Osteocyte (in vitro differentiated cells): ENCODE measurements at places on chromosomes 6 and 20. TPM values are rescaled to one million over a fixed set of nuclear protein-coding genes. Genes with fewer than 3 reads are reported as not detected.

DNA sequence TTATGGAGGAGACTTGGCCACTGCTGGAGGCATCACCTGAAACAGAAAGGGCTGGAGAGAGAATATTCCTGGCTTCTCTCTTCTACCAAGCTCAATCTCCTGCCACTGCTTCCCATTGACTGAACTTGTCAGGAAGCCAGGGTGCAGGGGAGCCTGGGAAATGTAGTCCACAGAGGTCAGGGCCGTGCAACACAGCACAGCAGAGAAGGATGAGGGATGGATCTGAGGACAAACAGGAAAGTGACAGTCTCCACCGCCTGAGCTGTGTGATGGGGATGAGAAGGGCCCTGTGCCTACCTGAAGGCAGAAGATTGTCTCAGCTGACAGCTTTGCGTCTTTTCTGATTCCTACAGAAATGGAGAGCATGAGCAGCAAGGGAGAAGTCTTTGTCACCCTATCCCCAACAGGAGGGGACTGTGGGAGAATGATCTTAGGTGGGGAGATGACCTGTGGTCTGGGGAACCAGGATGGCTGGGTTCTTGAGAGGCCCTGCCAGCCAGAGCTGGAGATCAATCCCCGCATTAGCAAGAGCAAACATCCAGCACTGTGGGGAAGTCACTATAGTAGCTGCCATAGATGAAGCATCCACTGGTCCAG is 114.2 kb downstream of the SNX5 start:
- DNase-seq = no peak

DNA sequence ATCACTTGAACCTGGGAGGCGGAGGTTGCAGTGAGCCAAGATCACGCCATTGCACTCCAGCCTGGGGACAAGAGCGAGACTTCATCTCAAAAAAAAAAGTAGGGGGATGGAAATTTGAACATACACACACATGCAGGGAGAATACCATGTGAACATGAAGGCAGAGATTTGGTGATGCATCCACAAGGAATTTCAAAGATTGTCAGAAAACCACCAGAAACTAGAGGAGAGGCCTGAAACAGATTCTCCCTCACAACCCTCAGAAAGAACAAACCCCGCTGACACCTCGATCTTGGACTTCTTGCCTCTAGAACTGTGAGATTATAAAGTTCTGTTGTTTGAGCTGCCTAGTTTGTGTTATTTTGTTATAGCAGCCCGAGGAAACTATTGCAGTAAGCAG is 125.5 kb downstream of the GPX5 start:
- no peak for DNase-seq

The HLA-DQB2 gene
- total RNA-seq = not detected in 2 replicates

The TMEM14B gene
- total RNA-seq = 59.0 and 61.6 TPM in 2 replicates

DNA sequence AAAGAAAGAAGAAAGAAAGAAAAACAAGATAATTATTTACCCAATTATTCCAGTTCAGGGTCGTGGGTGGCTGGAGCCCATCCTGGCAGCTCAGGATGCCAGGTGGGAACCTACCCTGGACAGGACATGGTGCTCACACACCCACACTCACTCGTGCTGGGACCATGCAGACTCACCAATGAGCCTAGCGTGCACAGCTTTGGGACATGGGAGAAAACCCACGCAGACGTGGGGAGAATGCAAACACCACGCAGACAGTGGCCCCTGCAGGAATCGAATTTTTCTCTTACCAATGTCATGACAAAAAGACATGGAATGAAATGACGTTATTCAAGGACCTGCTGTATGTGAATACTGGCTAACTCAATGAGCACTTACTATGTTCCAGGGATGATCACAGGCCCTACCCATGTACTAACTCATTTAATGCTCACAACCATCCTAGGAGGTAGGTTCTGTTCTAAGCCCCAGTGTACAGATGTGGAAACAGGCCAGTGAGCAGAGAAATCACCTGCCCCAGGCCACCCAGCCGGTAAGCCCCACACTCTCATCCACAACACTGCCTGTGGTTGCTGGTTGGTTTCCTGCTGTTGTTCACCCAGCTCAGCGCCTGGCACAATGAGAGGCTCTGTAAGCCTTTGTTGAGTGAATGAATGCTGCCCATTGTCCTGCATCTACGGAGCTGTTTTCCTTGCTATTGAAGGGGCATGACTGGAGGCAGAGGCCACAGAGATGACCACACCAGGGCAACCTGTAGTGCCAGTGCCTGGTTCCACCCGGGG is 6.8 kb upstream of the PI16 start:
- DNase-seq = no peak

The GRIK2 gene
- total RNA-seq = 7.1 and 10.8 TPM in 2 replicates

DNA sequence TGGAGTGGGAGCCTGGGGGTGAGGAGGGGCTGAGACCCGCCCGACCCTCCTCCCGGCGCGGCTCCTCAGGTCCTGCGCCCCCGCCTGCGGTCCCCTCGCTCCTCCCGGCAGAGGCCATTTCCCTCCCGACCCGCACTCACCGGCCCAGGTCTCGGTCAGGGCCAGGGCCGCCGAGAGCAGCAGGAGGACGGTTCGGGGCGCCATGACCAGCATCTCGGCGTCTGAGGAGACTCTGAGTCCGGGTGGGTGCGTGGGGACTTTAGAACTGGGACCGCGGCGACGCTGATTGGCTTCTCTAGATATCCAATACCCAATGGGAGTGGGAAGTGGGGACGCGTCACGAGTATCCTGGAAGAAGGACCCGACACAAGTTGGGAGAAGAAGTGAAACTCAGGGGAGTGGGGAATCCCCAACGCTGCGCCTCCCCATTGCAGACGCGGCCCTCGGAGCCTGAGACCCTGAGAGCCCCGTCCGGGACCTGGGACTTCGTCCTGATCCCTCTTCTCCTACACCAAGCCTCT is at the start of gene HLA-B:
HLA-B (minus strand) TSS at position 234 of the 521 bp plus-strand sequence; CDS start at position 213, 21 bp downstream.
- no peak for DNase-seq

GRCh38 chr6:91566467-91566866 is 979.6 kb upstream of the MAP3K7 start:
- DNase-seq = no peak

The PRDM13 gene
- total RNA-seq = not detected in 2 replicates

- DNase-seq = no peak
Measured at GRCh38 chr6:63268574-63268973, 51.2 kb downstream of the LGSN start.

GRCh38 chr6:144335914-144336313 is 50.8 kb downstream of the UTRN start:
- DNase-seq = no peak

- DNase-seq = peak; percentile 96
Measured at GRCh38 chr20:17680836-17681725, 961 bp downstream of the RRBP1 start.

The C6orf141 gene
- total RNA-seq = not detected in 2 replicates

The TEAD3 gene
- total RNA-seq = 43.1 and 44.8 TPM in 2 replicates

- DNase-seq = no peak
Measured at GRCh38 chr6:157213907-157214565, 109.3 kb downstream of the TMEM242 start.

- DNase-seq = no peak
Measured at GRCh38 chr6:134925800-134926199, 24.1 kb downstream of the ALDH8A1 start.

GRCh38 chr6:43070028-43070632 is 6.0 kb upstream of the PTK7 start:
- no peak for DNase-seq

GRCh38 chr20:23937303-23938117 is 51.1 kb downstream of the GGTLC1 start:
- no peak for DNase-seq

DNA sequence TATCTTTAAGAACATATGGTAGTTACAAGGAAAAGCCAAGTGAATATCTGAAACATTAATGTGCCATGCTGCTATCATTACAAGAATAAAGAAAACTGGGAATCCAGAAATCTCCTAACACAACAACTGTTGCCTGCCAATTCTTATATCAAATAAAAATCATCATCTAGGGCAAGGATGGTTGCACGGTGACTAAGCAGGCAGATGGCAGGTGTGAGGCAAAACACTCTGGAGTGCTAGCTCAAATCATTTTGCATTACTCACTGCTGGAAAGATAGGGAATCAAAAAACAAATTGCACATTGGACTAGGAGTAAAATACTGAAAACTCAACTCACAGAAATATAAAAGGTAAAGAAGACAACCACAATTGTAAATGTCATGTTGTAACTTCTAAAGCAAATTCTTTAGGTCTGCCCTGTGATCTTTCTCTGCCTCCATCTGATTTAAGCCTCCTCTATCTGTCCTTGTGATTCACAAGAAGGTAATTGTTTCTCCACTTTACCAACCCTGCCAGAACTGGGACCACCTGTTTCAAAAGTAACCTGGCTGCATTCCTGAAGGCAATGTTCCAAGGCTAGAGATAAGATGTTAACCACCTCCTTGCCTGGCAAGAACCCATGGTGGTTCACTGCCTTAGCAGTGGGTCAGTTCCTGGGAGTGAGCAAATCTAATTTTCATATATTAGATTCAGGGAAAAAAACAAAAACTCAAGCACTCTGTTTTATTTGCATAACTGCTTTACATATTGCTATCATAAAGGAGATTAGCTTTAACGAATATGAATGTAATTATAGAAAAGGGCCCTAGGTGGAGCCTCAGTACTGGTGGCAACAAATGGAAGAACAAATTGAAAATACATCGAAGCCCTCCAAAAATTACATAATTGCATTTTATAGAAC is 33.1 kb upstream of the LCA5 start:
- no peak for DNase-seq

DNA sequence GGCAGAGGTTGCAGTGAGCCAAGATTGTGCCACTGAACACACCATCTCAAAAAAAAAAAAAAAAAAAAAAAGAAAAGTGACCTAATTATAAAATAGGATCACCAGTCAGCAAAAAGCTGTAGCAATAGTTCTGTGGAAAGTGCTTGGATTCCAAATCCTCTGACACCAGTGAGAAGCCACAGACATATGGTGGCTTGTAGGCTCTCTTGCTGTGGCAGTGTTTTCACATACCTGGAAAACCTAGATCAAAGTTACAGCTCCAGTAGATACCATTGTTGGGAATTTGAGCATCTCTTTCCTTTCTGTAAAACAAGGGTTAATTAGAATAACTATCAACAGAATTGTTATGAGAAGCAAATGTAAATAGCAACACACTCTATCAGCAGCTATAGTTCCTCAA is 4.1 kb downstream of the CCDC170 start:
- no peak for DNase-seq

DNA sequence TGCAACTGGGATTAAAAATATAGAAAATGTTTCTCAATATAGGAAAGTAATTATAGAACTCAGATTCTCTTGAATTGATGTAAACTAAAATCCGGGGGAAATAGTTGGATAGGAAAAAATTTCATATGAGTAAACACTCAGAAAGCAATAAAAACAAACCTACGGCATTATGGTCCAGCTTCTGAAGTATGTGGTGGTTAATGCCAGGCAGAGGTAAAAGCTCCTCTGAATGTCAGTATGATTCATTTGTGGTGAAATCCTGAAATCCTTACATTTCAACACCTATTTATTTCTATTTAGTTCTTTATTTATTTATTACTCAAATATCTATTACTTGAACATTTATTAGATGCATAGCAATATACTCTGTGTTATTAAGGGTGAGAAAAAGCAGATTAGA is 145.1 kb downstream of the RIMS1 start:
- no peak for DNase-seq

The EBF4 gene
- 9.8 and 12.8 TPM in 2 replicates for total RNA-seq

- no peak for DNase-seq
Measured at GRCh38 chr6:28003661-28004060, 46.6 kb downstream of the OR2B6 start.

DNA sequence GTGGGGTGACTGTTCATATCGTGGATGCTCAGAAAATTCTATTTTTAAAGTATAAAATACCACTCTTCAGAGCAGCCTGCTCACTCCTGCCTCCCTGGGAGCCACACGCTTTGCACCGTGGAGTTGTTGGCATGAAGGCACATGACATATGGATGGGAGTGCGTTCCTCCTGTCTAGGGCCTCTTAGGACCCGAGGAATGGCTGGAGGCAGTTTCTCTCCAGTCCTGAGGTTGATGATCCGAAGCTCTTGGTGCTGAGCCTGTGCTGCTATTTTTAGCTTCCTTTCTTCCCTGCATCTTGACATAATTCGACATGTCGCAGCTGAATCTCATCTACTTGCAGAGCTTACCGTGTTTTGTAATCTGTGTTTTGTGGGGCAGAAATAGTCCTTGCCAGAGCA is 73.9 kb downstream of the PHACTR3 start:
- peak; percentile 38 for DNase-seq

GRCh38 chr20:34535857-34536256 is 19.6 kb downstream of the DYNLRB1 start:
- no peak for DNase-seq

DNA sequence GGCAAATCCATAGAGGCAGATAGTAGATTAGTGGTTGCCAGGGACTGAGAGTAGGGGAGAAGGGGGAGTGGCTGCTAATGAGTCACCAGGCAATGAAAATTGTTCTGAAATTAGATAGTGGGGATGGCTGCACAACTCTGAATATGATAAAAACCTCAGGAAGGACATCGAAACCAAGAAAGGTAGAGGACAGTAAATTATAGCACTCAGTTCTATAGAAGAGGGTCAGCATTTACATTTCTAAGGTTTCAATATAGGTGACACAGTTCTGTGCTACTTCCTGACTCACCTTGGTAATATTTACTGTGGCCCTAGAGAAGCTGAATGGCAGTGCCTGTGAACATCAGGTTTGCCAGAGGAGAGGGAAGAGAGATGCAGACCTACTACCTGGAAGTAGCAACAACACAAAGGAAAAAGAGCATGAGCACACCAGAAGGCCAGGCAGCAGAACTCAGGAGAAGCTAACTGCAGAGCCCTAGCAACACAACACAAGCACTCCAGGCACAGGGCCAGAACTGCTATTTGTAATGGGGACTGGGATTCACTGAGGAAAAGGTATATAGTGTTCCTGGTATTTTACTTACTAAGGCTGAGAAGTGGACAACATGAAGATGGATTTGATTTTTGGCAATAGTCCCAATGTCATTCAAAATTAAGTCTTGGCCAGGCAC is 75.9 kb downstream of the PLCG1 start:
- DNase-seq = no peak

The GABRR1 gene
- total RNA-seq = not detected in 2 replicates
